ENCODE measurements at places on chromosomes 16 and 17.

GRCh38 chr17:63082273-63082861 is 116.3 kb downstream of the TANC2 start:
- DNase-seq, result no peak

GRCh38 chr17:42980766-42981397 is 517 bp downstream of the RUNDC1 start:
- no peak for DNase-seq

DNA sequence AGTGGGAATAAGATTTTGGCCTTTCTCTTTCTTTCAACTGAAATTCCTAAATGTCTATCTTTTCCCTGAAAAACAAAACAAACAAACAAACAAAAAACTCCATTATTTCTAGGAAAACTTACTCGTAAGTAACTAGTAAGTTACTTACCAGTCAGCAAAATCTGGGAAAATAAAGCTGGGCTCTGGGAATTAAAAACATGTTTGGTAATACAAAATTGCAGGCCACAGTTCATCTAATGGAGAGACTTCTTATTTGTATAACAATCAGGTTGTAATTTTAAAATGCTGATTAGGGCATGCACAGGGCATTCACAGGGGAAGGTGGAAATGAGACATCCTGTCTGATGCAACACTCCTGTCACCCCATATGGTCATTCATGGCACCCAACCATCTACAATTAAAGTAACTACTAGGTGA is 3.8 kb upstream of the WIPI1 start:
- no peak for DNase-seq

- DNase-seq, result peak; percentile 81
Observed at GRCh38 chr17:58331815-58332777, 3.5 kb upstream of the TSPOAP1 start.

GRCh38 chr16:21150375-21151001 is at the start of gene DNAH3:
TSS of gene DNAH3 (minus strand) at chr16:21150846. CDS start at chr16:21150319, 527 bp downstream.
- no peak for DNase-seq

GRCh38 chr17:80559825-80560251 is 15.2 kb downstream of the RPTOR start:
- no peak for DNase-seq

DNA sequence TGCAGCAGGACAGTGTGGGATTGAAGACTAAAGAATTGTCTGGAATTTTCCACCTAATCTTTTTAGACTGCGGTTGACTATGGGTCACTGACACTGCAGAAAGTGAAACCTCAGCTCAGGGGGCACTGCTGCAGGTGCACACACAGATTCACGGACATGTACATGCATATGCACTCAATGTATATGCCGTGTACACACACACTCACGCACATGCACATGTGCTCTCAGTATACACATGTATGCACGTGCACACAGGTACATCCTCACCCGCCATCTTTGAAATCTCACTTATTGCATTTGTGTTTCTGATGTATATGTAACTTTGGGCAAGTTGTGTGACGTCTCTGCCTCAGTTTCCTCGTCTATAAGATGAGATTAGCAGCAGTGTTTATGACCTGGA is 27.3 kb downstream of the CMIP start:
- DNase-seq, result no peak

- DNase-seq, result no peak
Observed at GRCh38 chr17:79332011-79332554, 257.5 kb downstream of the ENGASE start.

GRCh38 chr16:83935005-83935857 is 17.8 kb upstream of the OSGIN1 start:
- DNase-seq, result no peak

DNA sequence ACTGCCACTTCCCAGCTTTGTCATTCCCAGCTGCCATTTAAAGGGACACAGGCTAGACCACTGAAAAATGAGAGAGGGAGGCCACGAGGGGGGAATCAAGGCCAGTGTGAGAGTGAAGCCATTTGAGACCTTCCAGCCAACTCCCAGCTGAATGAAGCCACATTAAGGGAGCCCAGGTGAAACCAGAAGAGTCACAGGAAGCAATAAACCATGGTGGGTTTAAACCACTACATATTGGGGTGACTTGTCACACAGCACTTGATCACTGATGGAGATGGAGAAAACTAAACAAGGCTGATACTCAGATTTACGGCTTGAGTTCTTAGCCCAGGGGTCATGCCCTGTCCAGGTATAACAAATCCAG is 2.8 kb upstream of the NUBP1 start:
- DNase-seq, result no peak

GRCh38 chr16:66901626-66902025 is 17.1 kb downstream of the CDH16 start:
- DNase-seq, result no peak

DNA sequence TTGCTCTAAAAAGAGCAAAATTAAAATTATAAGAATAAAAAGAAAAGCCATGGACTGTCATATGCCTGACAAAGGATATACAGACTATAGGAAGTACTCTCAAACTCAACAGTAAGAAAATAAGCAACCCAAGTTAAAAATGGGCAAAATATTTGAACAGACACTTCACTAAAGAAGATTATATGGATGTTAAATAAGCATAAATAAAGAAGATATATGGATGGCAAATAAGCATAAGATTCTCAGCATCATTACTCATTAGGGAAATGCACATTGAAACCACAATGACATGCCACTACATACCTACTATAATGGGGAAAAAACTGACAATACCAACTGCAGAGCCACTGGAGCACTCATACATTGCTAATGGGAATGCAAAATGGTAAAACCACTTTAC is 14.9 kb upstream of the BEAN1 start:
- no peak for DNase-seq

- no peak for DNase-seq
Observed at GRCh38 chr17:77692571-77693161, 265.8 kb upstream of the TNRC6C start.

GRCh38 chr16:69367980-69368379 is 16.4 kb upstream of the TMED6 start:
- DNase-seq, result no peak

- no peak for DNase-seq
Observed at GRCh38 chr16:57995721-57996405, 4.6 kb downstream of the ZNF319 start.

DNA sequence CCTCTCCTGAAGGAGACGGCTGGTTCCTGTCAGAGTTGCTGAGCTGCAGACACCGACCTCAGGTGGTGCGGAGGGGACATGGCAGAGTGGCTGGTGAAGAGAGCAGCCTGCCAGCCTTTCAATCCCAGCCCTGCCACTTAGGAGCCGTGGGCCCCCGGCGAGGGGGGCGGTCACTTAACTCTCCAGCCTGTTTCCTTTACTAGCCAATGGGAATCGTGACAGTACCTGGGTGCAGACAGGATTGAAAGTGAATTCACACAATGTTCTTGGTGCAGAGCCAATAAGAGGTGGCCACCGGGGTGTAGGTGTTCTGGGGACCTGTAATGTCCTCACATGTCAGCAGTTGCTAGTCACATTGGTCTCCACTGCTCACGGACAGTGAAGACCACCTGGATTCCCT is 13.5 kb downstream of the ACE start:
- no peak for DNase-seq

GRCh38 chr16:1592446-1592845 is 19.4 kb downstream of the IFT140 start:
- DNase-seq, result no peak

Measured in stimulated activated CD8-positive, alpha-beta memory T cell treated with anti-CD3 and anti-CD28 coated beads, Interleukin-15, amount 100 ng/mL, for 1 hour (primary cell).